ENCODE measurements at places on chromosomes 4 and X.

DNA sequence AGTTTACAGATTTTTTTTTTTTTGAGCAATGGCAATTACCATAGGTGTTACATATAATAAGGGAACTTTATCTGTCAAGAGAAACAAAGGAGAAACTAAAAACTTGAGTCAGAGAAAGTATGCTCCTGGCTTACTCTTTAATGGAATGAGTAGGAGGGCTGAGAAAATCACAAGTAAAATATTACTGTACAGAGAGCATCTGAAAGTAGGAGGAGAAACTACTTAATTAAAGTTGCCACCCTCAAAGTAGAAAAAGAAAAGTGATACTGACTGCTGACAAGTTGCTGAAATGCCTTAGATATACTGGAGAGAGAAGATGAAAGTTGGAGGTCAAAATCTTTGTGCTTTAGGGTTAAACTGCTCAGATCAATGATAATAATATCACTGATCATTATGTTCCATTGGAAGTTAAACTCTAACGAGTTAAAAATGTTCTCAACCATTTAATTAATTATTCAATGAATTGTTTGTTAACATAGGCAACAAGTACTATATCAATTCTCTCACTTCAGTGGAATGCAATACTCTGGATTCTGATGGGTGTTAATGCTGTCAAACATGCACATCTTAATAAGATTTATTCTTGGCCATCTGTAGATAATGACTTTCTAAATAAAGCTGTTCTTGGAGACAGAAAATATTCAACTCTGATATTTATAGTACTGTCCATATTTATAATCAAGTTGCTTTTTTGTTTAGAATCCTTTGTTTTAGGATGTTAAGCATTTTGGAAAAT lies 61.2 kb upstream of the CAMK2D start:
- peak; percentile 70 for DNase-seq

GRCh38 chrX:48493890-48494364 lies 14.9 kb upstream of the PORCN start:
- DNase-seq: peak; percentile 41

DNA sequence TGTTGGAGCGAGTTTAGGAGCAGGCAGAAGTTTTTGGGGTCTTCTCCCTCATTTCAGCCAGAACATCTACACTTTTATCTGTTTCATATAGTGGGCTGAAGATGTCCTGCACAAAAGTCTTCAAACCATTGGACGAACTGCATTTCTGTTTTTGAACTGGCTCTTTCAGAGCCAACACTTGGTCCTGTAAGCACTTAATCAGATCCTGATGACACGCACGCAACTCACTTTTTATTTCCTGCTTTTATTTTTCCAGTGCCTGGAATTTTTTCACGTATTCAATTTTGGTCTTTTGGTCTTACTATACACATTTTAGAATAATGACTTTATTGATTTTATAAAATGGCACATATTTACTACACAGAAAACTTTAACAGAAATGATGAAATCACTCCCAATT lies 40.2 kb upstream of the NKX3-2 start:
- no peak for DNase-seq

DNA sequence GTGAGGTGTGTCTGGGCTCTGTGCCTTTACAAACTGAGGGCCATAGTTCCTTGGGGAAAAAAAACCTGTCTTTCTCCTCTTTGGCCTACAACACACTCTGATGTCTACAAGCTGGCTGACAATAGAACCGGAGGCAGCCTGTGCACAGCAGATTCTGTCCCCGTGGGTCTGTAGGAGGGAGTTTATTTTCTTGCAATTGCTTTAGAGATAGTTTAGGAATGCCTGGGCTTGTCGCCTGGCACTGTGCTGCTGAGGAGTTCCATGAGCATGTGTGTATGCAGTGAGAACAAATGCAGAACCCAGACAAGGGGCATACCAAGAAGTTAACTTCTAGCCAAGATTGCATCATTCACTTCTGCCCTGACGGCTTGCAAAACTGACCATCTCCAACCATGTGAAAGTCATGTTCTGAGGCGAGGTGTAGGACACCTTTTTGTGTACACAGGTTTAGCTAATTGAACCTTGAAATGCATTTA lies 54.1 kb downstream of the CCNI start:
- DNase-seq: no peak

DNA sequence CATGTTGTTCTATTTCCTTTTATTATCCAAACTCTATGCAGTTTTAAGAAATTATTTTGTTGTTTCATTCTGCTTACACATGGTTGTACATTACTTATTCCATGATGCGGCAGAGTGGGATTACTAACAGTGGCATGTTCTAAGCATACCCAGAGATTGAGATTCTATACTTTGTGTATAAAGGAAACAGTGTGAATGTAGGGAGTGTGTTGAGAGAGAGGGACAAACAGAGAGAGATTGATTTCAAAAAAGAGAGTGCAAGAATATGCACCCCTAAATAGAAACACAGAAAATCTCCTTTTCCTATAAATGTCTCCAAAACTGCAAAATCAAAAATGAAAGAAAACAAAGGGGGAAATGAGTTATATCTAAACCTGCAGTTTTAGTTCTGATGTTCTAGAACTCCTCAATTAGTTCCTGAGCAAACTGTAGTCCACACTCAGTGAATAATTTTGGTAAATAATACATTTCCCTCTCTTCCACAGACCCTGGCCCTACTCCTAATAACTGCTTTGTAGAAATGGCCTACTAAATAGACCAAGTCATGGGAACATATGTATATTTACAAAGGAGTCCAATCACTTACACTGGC lies 31.0 kb downstream of the SLC9B1 start:
- no peak for DNase-seq

DNA sequence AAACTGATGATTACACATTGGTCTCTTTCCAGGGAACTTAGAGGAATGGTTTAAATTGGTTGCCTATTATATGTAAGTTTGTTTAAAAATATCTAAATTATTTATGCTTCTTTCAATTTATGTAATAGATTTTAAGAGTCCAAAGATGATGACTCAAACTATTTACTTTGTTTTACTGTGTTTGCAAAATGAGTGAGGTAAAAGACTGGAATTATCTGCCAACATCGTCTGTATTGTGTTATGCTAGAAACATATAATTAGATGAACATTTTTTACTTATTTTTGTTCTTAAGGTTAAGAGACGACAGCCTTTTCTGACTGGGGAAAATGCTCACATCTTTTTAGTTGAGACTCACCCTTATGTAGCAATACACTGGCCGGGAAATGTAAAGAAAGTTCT lies 51.1 kb upstream of the SYTL5 start:
- DNase-seq: no peak

GRCh38 chr4:3866813-3867129 lies 100.6 kb downstream of the ADRA2C start:
- no peak for DNase-seq

GRCh38 chr4:76704133-76704881 lies 193.6 kb downstream of the SOWAHB start:
- no peak for DNase-seq

- DNase-seq: no peak
Observed at GRCh38 chrX:111039606-111040005, 56.4 kb upstream of the PAK3 start.

GRCh38 chr4:117577686-117578311 lies 456.5 kb upstream of the NDST3 start:
- no peak for DNase-seq

DNA sequence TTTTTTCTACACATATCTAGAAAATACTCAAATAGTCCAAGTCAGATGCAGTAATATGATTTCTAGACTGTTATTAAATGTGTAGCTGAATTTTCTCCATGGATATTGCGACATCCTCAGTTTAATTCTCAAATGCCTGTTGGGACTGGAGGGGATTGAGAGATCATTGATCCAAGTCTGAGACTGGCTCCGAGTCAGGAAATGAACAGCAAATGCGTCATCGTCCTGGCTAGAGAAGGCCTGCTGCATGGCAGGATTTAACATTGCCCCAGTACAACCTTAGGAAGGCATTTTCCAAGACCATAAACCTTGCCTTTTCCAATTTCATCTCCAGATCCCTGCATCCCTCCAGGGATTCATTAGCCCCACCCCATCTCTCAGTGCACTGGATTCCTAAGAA lies 56.6 kb upstream of the SLC6A14 start:
- DNase-seq: no peak

DNA sequence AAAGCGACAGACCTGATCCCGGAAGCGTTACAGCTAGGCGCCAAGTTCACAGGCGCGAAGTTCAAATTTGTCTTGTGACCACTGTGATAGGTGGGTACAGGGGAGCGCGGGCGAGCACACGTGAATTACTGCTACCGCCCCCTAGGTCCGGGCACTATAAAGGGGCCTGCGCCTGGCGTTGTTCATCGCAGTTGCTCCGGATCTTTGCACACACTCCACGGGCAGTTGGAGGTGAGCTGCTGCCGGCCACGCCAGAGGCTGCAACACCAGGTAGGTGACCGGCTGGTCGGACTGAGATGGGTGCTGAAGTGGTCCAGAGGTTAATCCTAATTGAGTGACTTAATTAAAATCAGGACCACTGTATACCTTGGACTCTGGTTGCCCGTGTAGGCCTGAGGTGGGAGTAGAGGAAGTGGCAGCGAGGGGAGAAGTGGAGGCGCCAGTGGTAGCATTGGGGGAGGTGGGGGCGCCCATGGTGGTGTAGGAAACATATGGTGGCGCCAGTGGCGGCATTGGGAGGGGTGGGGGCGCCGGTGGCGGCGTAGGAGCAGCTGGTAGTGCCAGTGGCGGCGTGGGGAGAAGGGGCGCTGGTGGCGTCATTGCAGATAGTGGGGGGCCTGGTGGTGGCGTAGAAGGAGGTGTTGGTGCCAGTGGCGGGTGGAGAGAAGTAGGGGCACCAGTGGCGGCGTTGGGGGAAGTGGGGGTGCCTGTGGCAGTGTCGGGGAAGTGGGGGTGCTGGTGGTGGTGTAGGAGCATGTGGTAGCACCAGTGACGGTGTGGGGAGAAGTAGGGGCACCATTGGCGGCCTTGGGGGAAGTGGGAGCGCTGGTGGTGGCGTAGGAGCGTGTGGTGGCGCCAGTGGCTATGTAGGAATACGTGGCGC lies at the start of gene GCNA:
Gene GCNA, plus strand, starts transcription at position 185 of the 883 bp plus-strand sequence. CDS start 2,385 bp downstream, outside the sequence.
- DNase-seq: no peak

DNA sequence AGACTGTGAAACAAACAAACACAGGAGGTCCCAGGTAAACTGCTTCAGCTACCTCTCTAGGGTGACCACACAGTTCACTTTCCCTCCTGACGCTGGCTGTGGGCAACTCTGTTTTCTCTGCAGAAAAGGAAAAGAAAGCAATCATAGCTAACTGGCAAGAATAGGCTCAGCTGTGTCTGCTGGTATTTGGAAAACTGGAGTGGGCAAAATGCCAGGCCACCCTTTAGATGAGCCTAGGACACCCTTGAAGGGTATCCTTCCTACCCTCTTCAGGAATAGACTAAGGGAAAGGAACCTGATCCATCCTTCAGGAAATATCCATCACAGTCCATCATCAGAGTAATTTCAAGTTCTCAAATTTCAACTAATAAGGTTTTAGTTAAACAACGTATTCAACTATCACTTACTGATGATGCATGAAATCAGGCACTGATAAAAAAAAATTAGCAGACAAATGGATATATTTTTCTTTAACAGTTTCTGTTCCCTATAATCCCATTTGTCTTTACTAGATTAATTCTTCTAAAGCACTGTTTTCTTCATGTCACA lies 60.9 kb downstream of the CAMK2D start:
- no peak for DNase-seq
